ENCODE measurements at places on chromosomes 5 and 9.

DNA sequence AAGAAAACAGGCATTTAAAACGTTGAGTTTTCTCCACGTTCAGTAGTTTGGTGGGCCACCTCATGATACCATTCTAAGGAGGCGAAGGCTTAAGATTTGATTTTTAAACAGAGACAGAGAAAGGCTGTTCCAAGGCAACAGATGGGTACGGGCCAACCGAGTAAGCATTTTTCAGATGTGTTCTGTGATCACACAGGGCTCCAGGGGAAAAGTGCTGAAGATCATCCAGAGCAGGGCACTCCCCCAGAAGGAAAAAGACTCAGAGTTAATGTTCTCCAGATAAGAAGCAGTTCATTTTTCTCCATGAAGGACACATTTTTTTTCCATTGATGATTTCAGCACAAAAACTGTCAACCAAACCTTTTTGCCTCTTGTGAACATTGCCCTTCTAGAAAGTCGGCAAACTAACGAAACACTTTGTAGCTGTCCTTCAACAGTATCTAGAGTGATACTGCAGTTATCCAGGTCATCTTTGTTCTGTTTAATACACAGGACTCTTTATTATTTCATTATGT is 138.7 kb downstream of the ALDH1A1 start:
- DNase-seq: no peak

GRCh38 chr5:81003811-81004386 is 43.7 kb downstream of the RASGRF2 start:
- no peak for DNase-seq

DNA sequence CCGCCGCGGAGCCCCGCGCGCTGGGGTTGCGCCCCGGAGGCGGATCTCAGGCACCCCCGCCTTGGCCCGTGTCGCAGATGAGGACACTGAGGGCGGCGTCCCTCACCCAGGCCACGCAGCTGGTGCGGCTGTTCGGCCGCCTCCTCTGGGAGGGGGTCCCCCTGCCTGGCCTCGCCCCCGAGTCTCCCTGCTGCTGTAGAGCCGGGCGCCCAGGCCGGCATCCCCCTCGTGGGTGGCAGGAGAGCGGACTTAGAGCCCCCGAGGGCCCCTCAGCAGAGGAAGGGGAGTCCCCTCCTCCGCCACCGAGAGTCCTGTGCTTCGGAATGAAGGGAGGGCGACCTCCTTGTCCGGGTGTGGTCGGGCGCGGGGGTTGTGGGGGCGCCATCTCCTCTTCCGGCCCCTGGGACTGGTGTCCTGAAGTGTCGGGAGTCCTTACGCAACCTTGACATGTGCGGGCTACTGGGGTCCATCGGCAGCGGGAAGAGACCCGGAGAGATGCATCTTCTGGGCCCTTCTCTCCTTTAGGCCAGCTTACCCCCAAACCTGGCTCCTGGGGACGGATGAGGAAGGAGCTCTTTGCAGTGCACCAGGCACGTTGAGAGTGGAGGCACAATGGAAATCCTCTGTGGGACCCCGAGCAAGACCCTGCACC is 11.7 kb upstream of the EXOSC2 start:
- DNase-seq: peak; percentile 14

DNA sequence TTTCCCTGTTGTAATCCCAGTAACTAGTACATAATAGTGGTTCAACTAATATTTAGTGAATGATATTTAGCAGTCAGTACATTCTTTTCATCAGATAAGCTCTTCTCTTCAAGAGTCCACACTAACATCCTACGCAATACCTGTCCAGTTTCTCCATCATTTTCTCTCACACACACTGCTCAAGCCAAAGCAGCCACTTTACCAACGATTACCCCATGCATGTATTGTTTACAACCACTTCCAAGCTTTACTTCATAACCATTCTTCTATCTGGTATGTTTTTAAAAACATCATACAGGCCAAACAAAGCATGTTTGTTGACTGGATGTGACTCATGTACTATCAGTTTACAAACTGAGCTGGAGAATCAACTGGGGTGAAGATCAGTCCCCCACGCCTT is 7.3 kb downstream of the UBTD2 start:
- DNase-seq: no peak

GRCh38 chr5:1808439-1808838 is 7.2 kb downstream of the NDUFS6 start:
- DNase-seq: no peak

- DNase-seq: no peak
These were observed 39.8 kb upstream of the FUBP3 start for GRCh38 chr9:130539420-130540223.

DNA sequence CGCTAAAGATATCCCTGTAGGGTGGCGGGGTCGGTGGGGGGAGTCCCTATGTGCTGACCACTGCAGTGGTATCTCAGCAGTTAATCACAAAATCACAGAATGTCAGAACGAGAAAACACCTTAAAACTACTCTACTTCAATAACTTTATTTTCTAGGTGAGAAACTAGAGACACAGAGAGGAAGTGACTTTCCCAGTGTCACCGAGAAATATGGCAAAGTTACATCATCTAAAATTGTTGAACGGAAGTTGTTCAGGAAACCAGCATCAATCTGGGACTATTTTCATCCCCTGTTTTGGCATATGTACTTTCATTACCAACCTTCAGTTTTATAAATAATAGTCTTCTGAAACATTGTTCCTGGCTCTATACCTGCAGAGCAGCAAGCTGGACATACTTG is 384.0 kb downstream of the SPOCK1 start:
- DNase-seq: no peak

GRCh38 chr9:111108946-111109345 is 70.7 kb upstream of the LPAR1 start:
- peak; percentile 38 for DNase-seq

DNA sequence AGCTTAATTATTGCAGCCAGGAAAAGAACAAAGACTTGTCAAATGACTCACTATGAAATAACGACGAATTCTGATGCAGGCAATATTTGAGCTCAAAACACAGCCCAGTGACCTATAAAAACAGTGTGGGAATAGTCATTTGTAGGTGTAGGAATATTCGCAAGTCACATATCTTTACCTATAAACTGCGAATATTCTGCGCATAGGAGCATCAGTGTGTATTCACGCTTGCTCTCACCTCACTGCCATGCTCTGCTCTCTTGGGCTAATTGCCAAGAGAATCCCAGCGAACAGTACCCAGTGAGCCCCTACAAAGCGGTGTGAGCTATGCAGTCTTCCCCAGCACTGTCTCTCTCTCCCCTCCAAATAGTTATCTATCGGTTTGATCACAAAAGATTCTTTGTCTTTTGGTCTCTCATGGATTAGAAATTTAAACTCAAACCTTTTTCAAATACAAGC is 74.2 kb downstream of the ST8SIA4 start:
- DNase-seq: no peak

- no peak for DNase-seq
These were observed 118.5 kb upstream of the GNA14 start for GRCh38 chr9:77766587-77766986.

GRCh38 chr5:65213921-65214525 is 267.7 kb downstream of the ADAMTS6 start:
- no peak for DNase-seq

- no peak for DNase-seq
These were observed 111.2 kb upstream of the IER5L start for GRCh38 chr9:129289131-129289731.

- no peak for DNase-seq
These were observed 102.5 kb upstream of the SREK1 start for GRCh38 chr5:66041627-66042026.

GRCh38 chr9:652914-653313 is 188.6 kb upstream of the DMRT1 start:
- no peak for DNase-seq

- no peak for DNase-seq
These were observed 338.8 kb upstream of the ATP10B start for GRCh38 chr5:161190778-161191177.

GRCh38 chr5:170393958-170394357 is 4.8 kb upstream of the KCNMB1 start:
- peak; percentile 18 for DNase-seq

DNA sequence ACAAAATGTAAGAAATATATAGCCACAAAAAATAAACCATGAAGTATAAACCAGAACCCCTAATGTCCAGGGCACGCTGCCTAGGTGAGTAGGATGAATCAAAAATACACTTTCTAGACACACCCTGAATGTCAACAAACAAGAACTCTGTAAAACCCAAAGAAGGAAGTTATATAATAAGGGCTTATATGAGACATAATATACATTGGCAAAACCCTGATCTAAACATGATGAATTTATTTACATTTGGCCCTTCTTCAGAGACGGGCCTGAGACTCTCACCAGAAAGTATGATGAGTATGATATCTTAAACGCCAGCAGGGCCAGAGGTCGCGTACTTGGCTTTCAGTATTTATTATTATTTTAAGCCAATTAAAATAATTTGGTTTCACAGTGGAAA is 125.1 kb upstream of the FST start:
- DNase-seq: no peak

- DNase-seq: no peak
These were observed 220.7 kb upstream of the MSX2 start for GRCh38 chr5:174503461-174504265.

DNA sequence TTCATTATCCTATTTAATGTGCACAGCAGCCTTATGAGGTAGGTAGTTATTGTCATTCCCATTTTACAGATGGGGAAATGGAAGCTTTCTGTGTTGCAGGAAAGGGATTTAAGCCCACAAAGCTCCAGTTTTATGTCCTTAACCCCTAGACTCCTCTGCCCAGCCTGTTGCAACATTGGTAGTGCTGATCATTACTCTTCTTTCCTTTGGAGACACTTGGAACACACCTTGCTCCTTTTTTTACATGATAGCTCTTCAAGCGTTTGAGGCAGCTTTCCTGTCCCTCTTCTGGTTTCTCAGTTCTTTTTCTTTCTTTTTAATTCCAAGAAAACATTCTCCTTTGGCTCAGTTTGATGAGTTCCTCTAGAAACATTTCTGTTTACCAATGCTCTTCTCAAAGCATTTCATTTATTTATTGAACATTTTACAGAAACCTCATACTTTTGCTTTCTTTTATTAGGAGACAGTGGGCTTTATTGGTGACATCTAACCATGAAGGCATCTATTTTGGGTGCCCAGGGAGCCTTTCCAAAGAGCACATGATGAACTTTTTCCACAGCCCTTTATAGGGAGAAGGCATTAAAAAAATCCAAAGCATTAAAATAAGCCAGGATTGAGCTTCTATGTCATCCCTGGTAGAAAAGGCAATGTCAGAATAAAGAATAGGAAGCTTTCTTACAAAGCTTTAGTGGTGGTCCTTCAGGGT is 218.0 kb downstream of the TMEM38B start:
- DNase-seq: no peak

DNA sequence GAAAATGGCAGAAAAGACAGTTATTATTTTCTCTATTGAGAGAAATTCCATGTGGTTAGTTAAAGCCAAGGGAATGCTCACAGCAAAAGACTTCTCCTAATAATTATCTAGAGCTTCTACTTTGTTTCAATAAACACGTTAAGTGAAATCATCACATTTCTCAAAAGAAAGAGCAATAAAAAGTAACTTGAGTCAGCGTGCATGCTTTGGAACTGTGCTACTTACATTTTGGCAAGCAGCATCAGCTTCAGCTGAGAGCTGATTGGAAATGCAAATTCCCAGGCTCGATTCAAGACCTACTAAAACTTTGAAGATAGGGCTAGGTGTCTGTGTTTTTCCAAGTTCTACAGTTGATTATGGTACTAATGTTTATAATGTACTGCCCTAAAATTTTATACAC is 132.1 kb downstream of the CDH18 start:
- no peak for DNase-seq

DNA sequence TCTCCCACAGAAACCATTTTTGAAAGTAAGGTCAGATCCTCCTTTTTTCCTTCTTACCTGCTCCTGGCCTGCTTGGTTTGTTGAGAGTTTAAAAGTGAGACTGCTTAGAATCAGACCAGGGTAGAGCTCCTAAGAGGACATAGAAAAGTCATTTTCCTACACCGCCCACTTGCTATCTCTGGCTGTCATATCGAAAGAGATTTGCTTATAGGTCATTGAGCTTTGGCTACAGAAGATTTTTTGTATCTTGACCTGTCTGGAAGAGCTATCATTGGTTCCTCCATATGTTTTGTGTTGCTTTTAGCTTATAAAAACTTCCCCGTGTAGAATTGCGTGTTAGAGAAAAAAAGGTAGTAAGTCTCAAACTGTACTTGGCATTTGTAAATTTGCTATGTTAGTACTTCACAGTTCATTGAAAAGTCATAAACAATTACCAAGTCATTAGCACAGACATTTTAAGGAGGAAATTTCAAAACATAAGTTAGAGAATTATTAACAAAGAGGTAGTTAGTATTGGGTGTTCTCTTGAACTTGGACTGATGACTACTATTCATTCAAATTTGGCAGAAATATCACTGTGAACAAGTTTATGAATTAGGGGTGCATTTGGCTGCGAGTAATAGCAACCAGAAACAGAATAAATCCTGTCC is 96.6 kb downstream of the MAN2A1 start:
- DNase-seq: no peak

DNA sequence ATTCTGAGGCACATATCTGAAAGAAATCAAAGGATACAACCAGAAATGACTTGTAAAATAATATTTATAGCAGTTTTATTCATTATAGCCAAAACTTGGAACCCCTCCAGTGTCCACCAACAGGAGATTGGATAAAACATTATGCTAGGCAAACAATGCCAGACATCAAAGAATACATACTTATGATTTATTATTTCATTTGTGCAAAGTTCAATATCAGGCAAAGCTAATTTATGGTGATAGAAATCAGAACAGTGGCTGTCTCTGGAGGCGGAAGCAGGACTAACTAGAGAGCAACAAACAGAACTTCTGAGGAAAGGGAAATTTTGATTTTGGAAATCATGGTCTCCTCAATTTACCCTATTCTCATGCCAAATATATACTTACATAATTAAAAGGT is 193.1 kb downstream of the ICE1 start:
- DNase-seq: no peak

DNA sequence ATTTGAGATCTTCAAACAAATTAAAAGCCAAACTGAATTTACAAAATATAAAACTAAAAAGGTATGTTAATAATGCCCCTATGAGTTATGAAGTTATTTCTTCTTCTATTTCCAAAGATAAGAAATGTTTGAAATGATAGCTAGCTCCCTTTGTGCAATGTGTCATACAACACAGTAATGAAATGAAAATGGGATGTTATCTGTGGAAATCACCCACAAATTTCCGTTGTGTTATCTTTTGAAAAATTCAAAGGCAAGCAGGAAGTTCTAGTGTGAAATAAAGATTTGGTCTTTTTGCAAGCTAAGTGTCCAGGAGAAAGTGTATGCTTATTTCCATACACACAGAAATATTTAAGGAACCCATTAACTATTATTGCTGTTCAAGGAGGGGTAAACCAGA is 375.3 kb upstream of the PRR16 start:
- no peak for DNase-seq

DNA sequence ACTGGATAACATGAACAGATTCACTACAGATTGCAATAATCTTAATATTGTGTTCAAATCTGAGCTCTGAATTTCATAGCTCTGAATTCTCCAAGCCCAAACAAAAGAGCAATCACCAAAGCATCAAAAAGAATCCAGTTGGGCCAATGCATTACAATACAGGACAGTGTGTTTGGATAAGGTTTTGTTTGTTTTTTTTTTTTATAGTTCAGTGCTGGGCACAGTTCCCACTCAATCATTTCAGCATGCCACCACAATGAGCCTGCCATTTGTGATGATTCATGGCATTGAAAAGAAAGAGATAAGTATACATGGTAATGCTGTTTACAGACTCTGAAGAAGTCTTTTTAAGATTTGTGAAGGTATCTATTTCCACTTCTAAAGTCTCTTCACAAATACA is 1.7 kb upstream of the HTR1A start:
- DNase-seq: no peak

Measured in CD4-positive, alpha-beta T cell treated with Interleukin-4 for 1 hour (primary cell).